Activated CD8-positive, alpha-beta T cell treated with anti-CD3 and anti-CD28 coated beads for 36 hours (primary cell): ENCODE measurements at places on chromosomes 3 and 15. TPM values are rescaled to one million over a fixed set of nuclear protein-coding genes. Genes with fewer than 3 reads are reported as not detected.

CYP8B1 gene
- total RNA-seq, result not detected

SCAPER gene
- 32.7 TPM for total RNA-seq

C3orf49 gene
- not detected for total RNA-seq

CCDC13 gene
- not detected for total RNA-seq

PCOLCE2 gene
- 1.1 TPM for total RNA-seq

QTRT2 gene
- total RNA-seq, result 36.8 TPM

FRMD5 gene
- total RNA-seq, result 0.23 TPM

ZNF80 gene
- total RNA-seq, result 2.3 TPM

SLC12A1 gene
- total RNA-seq, result not detected

CTXN2 gene
- not detected for total RNA-seq

CAND2 gene
- total RNA-seq, result 1.9 TPM

IGSF10 gene
- not detected for total RNA-seq

SLC27A2 gene
- total RNA-seq, result 9.8 TPM

ASB14 gene
- total RNA-seq, result not detected

CFAP44 gene
- 3.6 TPM for total RNA-seq

SOX14 gene
- total RNA-seq, result not detected

CKMT1A gene
- total RNA-seq, result 0.32 TPM

EFCAB12 gene
- total RNA-seq, result 0.65 TPM

CATSPER2 gene
- 6.6 TPM for total RNA-seq

P3H2 gene
- not detected for total RNA-seq

FBXO40 gene
- total RNA-seq, result not detected

PAQR5 gene
- total RNA-seq, result not detected

CD200 gene
- 16.7 TPM for total RNA-seq

NEO1 gene
- total RNA-seq, result 3.1 TPM

SCAANT1 gene
- total RNA-seq, result not detected

SLC51A gene
- not detected for total RNA-seq

DGKG gene
- total RNA-seq, result 0.36 TPM

CCDC39 gene
- not detected for total RNA-seq

GABRB3 gene
- 0.16 TPM for total RNA-seq
